ENCODE measurements at places on chromosomes 1 and 21.

DNA sequence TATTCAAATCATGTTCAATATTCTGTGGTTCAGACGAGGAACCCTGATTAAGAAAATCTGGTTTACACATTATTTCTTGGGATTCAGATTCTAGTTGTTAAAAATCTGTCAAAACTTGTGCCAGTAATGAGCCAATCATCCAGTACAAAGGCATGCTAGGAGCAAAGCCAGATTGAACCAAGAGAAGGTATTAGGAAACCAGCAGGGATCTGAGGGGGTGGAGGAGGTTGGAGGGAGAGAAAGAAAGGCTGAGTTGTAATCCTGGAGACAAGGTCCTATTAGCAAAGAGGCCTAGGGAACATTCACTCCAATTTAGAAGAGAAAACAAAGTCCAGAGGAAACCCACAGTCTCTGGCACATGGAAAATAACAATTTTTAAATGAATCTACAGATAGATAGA lies 352.9 kb downstream of the LTN1 start:
- no peak for DNase-seq

DNA sequence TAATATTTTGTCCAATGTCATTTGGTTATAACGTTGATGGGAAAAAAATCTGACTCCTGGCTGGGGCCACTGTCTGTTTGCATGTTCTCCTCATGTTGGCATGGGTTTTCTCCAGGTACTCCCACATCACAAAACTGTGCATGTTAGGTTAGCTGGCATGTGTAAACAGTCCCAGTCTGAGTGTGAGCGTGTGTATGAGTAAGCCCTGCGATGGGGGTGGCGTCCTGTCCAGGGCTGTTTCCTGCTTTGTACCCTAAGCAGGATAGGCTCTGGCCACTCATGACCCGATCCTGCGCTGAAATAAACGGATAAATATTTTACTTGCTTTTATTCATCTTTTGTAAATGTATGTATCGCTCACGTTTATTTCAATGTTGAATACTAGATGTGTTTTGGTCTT lies 13.5 kb downstream of the EFCAB14 start:
- DNase-seq, result no peak

DNA sequence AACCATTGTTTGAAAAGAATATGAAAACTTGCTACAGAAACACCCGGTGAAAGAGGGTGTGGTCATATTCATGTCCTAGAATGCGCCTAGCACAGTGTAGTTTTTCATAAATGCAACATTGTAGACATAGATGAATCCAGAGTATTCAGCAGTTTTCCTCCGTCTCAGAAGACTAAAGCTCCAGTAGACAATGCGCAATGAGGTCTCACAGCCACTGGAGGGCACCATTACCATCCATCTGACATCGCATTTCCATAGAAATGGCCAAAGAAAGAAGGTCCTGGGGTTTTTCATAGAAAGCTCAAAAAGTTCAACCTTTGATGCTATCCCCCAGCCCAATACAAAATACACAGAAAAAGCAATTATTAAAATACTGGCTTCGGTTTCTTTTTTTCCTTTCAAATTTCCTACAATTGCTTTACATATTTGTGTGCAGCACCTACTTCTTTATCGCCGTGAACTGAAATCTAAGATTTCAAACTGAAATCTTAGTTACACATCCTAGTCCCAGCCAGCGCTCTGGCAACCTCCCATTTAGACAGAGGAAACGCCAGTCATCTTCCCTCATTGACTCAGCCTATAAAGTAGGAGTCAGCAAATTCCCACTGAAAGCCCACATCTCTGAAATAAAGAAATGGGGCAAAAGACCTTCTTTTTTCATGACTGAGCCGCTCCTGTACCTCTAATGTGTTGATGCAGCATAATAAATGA lies 3.9 kb upstream of the CD58 start:
- DNase-seq, result no peak

DNA sequence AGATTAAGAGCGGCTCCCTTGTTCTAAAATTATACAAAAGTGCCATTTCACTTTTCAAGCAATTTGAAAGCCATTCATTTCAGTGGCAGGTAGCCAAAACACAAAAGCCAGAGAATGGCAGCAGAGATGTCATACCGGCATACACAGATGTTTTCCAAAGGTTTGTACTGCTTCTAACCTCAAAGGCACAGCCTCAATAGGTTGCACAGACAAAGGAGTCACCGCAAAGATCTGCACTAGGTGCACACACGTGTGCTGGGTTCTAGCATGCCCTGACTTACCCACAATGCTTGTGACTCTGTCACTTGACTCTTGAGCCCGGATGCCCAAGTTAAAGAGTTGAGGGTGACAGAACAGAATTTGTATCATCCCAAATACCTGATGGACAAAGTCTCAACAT lies 448.9 kb upstream of the ADGRL2 start:
- DNase-seq, result no peak

DNA sequence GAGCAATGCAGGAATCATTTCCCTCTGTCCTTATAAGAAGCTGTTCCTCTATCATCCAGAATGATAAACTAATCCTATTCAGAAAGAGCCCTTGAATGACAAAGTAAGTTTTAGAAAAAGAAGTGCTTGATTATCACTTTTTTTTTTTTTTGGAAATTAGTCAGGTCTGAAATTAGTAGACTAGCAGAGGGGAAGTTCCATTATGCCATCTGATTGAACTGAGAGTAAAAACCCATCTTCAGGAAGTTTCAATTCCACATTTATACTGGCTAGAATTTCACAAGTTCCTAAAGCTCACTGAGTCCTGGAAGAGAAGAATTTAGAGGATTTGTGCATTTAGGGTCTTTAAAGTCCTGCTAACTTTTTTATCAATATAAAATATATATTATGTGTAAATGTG lies 128.8 kb upstream of the COA6 start:
- no peak for DNase-seq

DNA sequence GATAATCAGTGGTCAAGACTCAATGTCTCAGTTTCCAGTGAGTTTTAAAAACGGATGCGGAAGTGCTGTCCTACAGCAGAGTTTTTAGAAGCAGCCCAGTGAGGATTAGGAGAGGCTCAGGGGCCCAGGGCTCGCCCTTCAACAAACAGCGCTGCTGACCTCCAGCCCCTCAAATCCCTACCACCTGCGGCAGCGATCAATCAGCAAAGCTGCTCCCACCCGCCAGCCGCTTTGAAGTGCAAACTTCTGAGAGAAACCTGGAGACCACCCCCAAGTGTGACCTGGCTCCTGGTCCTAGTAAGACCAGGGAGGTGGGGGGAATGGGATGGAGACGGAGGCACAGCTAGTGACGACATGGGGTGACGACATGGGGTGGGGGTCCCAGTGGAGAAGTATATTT lies 14.4 kb downstream of the ZBTB17 start:
- no peak for DNase-seq

GRCh38 chr1:32878183-32878582 lies 7.5 kb upstream of the FNDC5 start:
- DNase-seq, result no peak

GRCh38 chr1:81371864-81372263 lies 428.9 kb upstream of the ADGRL2 start:
- no peak for DNase-seq

- no peak for DNase-seq
Measured at GRCh38 chr1:108043707-108044106, 78.7 kb upstream of the VAV3 start.

- DNase-seq, result no peak
Measured at GRCh38 chr1:180123463-180123936, 31.2 kb upstream of the QSOX1 start.

DNA sequence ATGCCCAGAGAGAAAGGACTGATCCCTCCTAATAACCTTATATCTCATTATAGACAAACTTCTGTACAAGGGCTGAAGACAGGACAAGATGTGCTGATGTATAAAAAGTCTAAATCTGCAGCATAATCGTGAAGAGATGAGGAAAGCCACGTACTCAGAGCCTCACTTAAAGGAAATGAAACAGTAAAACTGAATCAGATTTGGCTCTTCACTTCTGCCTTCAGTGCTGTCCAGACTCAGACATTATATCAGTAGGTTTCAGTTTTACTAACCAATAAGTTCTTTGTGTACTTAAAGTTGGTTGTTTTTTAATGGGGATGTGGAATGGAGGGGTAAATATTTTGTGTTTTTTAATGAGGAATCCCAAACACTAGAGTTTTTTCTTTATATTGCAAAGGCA lies 45.3 kb upstream of the RGS1 start:
- no peak for DNase-seq

- no peak for DNase-seq
Measured at GRCh38 chr1:22332795-22333499, 118.7 kb upstream of the ZBTB40 start.

DNA sequence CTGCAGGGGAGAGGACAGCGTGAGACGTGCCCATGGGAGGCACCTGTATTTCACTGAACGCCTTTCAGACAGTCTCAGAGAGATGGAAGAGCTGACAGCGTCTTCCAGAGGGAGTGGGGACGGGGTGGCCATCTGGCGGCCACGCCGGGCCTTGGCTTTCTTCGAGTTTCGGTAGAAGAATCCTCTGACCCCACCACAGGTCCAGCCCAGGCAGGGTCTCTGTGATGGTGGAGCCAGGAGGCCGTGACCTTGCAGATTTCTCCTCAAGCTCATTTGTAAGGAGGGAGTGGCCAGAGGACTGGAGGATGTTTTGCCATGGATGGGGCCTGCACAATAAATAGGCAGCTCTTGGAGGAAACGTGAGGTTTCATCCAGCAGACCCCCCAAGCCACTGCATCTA lies 47.6 kb upstream of the ADARB1 start:
- DNase-seq, result no peak

GRCh38 chr1:161241682-161242081 lies 3.7 kb upstream of the NR1I3 start:
- DNase-seq, result no peak

DNA sequence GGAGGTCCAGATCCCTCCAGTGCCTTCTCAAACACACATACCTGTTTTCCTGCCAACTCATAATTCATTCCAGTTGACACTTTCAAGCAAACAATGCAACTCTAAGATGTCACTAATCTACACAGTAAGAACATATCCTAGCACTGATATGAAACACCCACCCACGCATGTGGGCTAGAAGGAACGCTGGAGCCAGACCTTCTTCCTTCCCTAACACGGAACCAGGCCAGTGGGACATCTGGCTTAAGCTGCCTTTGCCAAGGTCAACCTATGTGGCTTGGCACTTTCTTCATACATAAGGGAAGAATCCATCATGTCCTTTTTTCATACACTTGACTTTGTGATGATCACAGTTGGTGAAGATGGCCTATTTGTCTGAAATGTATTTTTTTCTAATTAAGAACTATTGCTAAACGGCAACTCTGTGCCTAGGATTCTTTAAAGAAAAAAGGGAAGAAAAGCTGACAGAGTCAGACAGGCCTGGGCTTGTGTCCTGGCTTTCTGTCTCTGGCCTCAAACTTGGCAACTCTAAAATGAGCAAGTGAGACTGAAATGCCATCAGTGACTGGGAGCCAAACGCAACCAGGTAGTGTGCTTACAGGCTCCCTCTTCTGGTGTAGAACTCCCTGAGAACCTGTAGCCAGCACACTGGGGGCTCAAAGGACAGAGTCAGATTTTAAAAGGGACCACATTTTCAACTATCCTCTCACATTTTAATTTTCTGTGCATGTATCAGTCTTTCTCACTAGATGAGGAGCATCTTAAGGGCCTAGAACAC lies 92.6 kb upstream of the BEND5 start:
- no peak for DNase-seq

- DNase-seq, result no peak
Measured at GRCh38 chr21:45391743-45392572, 13.0 kb upstream of the COL18A1 start.

- no peak for DNase-seq
Measured at GRCh38 chr1:211338224-211338620, 11.6 kb downstream of the TRAF5 start.

DNA sequence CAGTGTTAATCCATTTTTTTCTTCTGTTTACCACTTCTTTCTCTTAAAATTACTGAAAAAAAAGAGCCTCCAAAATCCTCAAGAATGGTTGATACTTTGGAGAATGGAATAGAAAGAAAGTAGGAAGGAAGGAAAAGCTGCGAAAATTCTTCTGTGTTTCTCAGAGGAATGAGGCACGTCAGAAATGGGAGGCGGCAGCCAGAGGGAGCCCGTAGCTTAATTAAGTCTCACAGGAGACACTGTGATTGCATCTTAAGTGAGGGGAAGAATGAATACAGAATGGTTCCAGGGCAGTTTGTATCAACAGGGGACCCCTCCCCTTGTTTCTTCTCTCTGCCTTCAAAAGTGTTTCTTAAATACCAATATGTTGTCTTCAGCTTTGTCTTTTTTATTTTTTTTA lies 1099.5 kb downstream of the PLA2G4A start:
- DNase-seq, result no peak

DNA sequence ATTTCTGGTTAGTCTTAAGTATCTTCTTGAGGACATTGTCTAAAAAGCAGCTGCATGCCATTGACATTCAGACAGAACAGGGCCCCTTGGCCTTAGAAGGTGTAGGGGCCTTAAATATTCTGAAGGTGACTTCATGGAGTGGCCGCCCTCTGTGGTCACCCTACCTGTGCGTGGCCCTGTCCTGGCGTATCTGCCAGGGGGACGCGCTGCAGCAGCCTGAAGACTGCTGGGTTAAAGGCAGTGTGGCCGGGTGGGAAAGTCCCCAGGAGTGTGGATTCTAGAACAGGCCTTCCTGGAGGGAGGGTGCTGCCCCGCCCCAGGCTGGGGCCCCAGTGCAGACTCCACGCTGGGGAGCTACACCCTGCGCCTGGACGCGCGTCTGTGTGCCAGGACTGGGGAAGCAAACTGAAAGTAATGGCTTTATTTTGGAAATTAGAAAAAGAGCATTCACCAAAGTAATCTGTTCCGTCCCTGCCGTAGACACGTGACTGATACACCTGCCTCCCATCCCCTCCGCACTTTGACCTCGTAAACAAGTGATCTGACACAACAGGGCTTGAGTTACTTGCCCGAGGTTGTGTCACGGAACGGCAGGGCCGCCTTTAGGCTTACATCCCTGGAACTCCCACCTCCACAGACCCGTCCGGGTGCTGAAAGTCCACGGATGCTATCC lies 1.8 kb downstream of the AGPAT3 start:
- DNase-seq, result no peak

DNA sequence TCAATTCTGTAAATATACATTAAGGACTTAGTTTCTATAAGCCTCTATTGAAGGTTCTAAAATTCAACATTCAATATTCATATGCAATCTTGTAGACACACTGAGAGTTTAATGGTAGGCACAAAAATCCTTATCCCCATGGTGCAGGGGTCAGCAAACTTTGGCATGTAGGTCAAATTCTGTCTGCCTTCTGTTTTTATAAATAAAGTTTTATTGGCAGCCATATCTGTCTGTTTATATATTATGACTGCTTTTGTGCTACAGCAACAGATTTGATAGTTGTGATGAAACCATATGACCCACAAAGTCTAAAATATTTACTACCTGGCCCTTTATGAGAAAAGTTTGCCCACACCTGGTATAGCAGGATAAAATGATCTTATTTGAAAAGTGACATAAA lies 91.2 kb upstream of the PPIH start:
- no peak for DNase-seq

- DNase-seq, result no peak
Measured at GRCh38 chr1:25738499-25738898, 61.5 kb upstream of the SELENON start.
